ENCODE measurements at places on chromosomes 5 and 9. TPM values are rescaled to one million over a fixed set of nuclear protein-coding genes. Genes with fewer than 3 reads are reported as not detected.
A peak's percentile ranks its signal among the peaks of the same experiment; 100 is the strongest.

- DNase-seq = no peak
These were observed 43.3 kb upstream of the SLCO6A1 start for GRCh38 chr5:102542057-102542456.

DNA sequence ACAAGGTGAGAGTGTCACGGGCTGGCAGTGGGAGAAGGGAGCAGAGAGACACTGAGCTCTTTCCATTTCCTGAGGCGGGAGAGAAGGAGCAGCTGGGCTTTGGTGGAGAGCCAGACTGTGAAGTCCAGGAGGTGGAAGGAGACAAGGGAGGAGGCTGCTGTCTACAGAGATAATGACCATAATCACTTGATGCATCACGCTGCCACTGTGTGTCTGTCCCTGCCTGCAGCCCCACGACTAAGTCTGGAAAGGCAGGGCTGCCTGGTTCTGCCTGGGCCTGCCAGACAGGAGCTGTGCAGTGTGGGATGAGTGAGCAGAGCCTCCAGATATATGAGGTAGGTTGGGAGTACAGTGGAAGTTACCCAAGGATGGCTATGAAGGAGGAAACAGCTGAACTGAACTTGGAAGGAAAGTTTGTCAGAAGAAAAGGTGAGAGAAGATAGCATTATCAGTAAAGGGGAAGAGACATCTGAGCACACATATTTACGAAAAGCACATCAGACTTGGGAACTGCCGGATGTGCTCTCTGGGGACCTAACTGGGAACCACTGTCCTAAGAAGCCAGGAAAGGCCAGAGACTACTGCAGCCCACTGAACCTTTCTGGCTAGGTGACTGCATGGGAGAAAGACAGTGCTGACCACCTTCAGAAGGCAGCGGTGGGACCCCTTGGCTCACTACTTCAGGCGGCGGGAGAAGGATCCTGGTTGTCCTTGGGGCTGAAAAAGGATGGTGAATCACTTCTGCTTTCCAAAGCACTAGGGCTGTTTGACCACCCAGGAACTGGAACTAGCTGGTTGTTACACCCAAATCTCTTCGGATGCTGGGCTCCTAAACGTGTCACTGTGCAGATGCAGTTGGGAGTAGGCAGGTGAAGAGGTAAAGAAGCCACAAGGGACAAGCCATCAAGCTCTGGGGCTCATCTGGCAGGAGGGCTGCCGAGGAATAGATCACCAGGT lies 12.8 kb upstream of the DDX41 start:
- DNase-seq = no peak

- DNase-seq = no peak
These were observed 36.3 kb downstream of the STK10 start for GRCh38 chr5:172151661-172152210.

DNA sequence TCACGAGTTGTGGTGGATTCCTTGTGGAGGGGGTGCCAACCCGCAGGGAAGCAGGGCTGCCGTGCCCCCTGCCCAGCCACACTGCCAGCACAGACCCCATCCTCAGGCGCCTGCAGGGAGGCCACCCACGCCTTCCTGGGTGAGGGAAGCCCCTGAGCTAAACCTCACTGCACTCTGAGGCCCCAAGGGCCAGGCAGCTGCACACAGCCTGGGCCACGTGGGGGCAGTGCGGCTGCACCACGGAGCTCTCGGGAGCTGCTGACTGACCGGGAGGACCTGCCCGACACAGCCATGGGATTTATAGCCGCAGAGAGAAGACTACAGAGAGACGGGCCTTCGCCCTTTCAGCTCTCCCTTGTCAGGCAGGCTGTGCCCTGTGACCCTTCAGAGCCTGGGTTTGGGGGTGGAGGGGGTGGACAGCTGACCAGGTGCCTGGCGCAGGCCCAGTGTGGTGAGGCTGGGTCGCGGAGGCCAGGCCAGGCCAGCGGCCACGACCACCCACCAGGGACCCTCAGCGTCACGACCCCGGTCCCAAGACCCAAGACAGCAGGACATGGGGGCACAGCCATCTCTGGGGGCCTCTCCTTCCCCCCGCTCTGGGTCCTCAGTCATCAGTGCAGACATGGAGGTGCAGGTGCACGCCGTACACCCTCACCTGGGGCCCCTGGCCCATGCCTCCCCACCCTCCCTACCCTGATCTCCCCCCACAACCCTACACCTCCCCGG lies 4.3 kb upstream of the AHRR start:
- peak; percentile 84 for DNase-seq

DNA sequence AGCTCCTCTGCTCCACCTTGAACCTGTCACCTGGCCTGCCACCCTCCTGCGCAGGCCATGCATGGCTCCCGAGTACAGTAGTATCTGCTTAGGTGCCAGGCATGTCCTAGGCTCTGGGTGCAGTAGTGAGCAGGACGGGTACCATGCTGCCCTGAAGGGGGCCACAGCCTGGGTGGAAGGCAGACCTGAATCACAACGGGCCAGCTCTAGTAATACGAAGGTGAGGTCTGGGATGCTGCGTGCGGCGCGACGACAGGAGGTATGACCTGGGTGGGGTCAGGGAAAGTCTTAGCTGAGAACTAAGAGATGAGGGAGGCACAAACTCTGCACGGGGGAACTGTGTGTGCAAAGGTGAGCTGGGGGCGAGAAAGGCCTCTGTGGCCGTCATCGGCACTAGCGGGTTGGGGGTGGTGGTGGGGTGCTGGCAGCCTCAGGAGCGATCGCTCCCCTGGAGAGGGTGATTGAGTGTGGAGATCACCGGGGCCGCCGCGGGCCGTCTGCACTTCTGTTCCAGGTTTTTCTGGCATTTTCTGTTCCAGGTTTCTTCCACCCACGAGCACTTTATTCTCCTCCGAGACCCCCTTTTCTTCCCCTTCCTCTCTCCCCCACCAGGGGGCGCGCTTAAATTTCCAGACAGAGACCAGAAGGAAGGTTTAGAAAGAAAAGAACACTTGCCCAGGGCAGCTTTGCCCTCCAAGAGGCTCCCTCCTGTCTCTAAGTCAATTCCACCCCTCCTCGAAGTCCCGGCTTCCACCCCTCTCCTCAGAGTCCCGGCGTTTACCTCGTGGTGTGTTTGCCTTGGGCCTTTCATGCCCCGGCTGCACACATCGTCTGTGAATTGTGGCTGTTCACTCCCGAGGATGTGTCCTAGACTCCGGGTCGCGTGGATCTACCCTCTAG lies 15.1 kb downstream of the PDLIM4 start:
- peak; percentile 80 for DNase-seq

GRCh38 chr9:128995791-128996190 lies 32.3 kb downstream of the SH3GLB2 start:
- no peak for DNase-seq

DNA sequence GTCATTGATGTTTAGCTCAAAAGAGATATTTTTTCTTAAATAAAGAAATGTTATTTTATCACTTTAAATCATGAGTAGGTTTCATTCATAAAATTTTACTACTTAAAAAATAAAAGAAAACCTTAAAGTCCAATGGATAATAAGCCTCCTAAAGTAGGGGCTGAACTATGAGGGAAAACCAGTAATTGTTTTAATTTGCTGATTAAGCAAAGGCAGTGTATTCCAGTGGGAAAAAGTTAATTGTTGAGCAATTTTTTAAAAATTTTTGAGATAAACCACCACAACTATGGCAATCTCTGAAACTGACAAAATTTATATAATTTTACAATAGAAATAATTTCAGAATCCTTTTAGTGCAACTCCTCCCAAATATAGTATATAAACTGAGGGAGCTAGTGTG lies 195.0 kb downstream of the FBXO4 start:
- DNase-seq = no peak

GRCh38 chr9:132712753-132713152 lies 42.5 kb downstream of the GTF3C4 start:
- DNase-seq = no peak

DNA sequence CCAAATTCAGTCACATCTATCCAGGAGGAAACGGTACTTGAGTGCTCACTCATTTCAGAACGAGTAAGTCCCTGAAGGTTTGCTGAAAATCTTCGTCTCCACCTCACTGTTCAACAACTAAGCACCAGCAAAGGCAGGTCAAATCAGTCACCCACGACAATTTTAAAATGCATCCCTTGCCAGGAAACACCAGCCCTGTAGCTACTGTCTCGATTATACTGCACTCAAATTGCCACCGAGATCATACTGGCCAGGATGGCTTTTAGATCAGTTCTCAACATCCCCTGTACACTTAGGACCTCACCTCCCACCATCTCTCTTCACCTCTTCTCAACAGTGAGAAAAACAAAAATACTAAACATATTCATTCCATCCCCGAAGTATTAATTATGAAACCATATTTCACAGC lies 298.6 kb downstream of the AGTPBP1 start:
- no peak for DNase-seq

DNA sequence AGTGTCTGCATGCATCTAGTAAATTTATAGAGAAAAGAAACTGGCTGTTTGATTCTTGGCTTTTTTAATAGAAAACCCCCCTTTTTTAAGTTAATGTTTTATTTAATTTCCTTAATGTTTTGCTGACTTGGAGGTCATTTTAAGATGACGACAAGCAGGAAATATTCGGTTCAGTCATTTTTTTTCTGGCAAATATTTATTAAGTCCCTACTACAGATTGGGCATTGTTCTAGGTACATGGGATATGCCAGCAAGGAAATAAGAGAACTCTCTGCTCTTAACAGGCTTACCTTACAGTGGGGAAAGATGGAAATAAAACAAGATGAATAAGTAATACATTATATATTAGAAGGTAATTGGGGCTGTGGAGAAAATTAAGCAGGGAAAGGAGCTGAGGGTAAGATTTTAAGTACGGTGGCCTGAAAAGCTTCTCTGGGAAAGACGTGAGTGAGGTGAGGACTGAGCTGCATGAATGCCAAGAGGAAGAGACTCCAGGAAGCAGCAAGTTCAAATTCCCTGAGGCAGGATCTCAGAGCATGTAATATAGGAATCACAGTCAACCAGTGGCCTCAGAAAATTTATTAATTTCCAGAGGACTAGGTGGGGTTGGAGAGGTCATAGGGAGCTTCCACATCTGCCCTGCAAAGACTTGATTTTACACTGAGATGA lies 316.0 kb upstream of the DAP start:
- peak; percentile 41 for DNase-seq

DNA sequence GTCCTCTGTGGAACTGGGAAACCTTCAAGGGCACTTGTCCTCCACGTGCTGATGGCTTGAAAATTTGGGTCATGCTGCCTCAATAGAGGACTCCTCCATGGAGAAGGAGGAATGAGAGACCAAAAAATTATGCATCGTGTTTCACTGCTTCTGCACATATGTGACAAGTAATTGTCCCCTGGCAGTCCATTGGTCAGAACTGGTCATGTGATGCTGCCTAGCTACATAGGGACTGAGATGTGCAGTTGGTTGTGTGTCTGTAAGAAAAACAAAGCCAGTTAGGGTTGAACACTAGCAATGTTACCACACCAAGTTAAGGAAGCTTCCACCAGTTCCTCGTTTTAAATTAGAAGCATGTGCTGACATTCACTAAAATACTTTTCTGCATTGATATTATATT lies 201.9 kb upstream of the ANKH start:
- no peak for DNase-seq

DNA sequence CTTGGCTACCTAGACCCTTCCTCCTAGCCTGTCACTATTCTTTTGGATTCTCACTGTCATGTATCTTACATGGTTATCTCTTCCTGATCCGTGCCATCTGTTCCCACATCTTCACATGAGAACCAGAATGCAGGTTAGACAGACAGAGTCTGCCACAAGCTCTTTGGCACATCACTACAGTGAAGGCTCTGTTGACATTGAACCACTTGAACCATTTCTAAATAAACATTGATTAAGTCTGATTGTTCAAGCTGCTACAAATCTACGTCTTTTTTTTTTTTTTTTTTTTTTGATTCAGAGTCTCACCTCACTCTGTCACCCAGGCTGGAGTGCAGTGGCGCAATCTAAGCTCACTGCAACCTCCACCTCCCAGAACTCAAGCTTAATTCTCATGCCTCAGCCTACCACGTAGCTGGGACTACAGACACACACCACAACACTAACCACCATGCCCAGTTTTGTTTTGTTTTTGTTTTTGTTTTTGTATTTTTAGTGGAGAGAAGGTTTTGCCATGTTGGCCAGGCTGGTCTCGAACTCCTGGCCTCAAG lies 85.1 kb upstream of the LRRTM2 start:
- no peak for DNase-seq

DNA sequence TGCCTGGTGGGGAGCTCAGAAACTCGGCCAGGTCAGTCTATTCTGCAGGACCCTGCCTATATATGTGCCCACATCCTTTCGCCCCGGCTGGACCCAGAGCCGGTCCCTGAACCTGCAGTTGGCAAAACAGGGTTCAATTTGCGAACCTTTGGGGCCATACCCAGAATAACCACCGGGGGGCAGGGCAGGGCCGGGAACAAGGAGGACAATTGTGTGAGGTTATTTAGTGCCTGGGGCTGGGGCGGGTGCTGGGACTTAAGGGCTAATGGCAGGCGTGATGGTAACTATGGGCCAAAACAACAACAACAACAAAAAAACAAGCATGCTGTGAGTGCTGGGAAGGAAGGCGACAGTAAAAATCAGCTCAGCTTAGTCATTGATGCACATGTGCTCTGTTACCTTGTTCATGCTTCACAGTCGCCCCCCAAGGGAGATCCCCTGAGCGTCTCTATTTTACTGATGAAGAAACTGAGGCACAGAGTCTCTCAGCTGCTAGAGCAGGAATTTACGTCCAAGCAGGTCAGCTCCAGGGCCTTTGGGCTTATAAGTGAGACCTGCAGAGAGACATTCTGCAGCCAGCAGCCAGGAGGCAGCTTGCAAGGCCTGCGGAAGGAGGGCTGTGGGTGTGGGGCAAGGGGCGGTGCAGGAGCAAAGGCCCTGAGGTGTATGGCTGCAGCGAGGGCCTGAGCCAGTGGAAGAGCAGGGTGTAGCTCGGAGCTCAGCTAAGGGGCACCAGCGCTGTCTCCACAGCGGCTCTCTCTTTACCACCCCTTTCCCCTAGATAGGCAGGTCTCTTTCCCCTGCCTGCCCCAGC lies 106.0 kb downstream of the PHF2 start:
- DNase-seq = peak; percentile 71

DNA sequence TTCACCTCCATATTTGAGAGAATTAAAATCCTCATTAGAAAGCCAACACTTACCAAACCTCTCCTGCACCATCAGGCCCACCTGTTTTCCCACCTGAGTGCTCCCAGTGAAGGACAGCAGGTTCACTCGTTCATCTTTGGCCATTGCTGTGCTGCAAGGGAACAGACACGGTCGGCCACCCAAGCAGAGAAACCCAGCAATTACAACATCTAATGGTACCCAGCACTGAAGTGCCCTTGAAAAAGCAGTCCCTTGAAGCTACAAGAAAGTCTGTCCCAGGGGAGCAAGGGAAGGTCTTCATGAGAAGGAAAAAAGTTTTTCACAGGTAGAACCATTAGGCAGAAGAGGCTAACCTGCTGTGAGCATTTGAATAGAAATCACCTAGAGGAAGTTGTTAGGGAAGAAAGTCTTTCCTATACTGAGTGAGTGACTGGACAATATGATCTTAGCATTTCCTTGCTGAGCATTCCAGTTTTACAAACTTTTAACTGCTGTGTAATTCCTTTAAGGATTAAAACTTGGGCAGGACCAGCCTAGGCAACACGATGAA lies 26.7 kb downstream of the ALDH7A1 start:
- DNase-seq = no peak

- DNase-seq = no peak
These were observed 41.7 kb upstream of the HSD17B4 start for GRCh38 chr5:119410448-119411159.

The NR3C1 gene
- 69.0 TPM for total RNA-seq

The TMOD1 gene
- total RNA-seq = 14.9 TPM

The SH2D3C gene
- total RNA-seq = 27.7 TPM

The C8G gene
- total RNA-seq = 1.9 TPM

The SPINK7 gene
- not detected for total RNA-seq

Data from kidney (tissue), 22 donors.